Amygdala (tissue), 56 donors: ENCODE measurements at places on chromosomes 1 and 21.

GRCh38 chr1:209483691-209484090, 99.8 kb upstream of the CAMK1G start:
- DNase-seq: no peak

DNA sequence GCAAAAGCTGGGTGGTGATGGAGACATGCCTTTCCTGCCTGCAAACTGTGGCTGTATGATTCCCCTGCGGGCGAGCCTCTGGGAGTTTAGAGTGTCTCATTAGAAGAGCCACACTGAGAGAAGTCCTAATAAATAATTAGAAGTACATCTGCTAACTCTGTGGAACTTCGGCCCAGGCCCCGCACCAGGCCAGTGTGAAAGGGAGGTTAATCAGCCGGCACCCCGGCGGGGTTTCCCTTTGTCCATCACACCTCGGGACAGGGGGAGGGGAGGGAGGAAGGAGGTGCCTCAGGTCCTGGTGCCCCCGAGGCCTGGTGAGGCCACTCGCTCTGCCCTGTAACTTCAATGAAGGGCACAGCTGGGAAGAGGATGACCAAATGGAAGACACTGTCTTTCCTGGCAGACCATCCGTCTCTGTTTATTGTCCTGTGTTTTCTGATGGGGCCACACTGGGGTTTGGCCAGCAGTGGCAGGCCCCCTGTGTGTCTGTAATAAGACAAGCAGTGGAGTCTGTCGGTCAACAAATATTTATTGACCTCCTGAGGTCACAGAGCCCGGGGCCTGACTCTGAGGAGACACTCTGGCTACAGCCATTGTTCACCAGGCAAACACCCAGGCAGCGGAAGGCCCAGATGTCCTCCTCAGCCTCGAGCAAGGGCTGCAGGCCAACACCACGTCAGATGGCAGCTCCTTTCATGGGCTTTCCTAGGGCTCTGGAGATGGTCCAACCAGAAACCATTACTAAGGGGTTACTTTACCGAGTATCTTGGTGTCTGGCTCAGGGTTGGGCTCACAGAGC, 267.5 kb upstream of the RAB4A start:
- peak; percentile 91 for DNase-seq

- DNase-seq: no peak
Observed at GRCh38 chr1:15848143-15848928, 829 bp downstream of the SPEN start.

GRCh38 chr1:13517193-13517812, 3.5 kb upstream of the LRRC38 start:
- DNase-seq: no peak

DNA sequence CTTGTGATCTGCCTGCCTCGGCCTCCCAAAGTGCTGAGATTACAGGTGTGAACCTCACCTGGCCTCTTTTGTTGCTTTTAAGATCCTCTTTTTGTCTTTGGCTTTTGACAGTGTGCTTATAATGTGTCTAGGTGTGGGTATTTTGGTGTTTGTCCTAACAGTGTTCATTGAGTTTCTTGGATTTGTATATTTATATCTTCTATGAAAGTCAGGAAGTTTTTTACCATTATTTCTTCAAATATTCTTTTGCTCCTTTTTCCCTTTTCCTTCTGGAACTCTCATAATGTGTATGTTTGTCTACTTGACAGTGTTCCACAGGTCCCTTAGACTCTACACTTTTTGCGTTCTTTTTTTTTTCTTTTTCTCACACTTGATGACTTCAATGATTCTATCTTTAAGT, 59.1 kb downstream of the URB2 start:
- DNase-seq: no peak

DNA sequence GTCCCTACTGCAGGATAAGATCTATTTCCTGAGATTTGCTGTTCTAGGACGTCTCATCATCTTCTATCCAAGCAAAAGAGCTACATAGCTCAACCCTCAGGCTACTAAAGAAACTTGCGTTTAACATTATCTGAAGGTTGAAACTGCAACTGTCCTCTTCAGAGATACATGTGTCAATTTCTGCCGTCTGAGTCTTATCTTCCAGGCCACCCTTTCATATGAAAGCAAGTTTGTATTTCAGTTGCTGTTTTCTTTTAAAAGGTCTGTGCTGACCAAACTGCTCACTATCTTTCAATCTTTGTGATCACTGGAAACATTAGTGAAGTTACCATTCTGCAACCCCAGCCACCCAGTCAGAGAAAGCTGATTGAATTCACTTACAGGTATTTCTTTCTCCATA, 108.6 kb upstream of the RAB3GAP2 start:
- DNase-seq: no peak

- no peak for DNase-seq
Observed at GRCh38 chr1:197001828-197002227, 24.5 kb downstream of the CFHR5 start.

- no peak for DNase-seq
Observed at GRCh38 chr1:200887772-200888348, 6.8 kb upstream of the INAVA start.

- DNase-seq: no peak
Observed at GRCh38 chr1:29279951-29280391, 43.6 kb downstream of the PTPRU start.

DNA sequence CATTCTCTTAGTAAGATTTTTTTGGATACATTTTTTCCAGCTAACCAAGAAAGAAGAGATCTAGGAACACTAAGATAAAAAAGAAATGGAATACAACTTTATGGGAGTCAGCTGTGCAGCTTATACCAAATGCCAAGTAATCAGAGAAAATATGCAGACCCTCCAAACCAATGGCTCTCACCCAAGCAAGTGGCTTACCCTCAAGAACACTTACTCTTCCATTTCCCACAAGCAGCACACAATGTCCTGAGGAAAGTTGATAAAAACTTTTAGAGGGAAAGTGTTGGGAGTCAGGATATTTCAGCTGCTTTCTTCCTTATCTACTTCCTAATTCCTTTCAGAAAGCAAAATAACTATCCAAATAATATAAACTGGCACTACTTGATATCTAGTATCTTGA, 631.8 kb downstream of the RWDD3 start:
- DNase-seq: no peak

DNA sequence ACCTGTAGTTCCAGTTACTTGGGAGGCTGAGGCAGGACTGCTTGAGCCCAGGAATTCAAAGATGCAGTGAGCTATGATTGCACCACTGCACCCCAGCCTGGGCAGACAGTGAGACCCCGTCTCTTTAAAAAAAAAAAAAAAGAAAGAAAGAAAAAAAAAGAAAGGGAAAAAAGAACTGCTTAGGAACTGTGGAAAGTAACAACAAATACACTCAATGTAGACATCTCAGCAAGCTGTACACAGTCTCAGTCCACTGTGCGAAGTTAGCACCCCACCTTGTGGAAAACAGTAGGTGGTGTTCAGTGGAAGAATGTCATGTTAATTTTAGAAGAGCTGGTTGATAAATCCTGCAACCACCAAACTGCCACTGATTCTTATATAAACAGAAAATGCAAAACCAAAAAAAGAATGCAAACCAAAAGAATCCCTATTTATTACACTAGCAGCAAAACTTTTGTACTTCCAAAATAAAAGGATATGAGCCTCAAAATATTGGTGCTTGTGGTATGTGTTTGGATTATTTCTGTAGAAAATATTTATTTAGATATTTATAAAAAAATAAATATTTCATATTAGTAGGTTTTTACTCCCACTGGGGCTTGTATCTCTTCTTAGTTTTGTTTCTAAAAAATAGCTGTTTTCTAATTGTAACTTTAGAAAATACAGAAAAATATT, 31.1 kb downstream of the ALG14 start:
- DNase-seq: peak; percentile 2

- DNase-seq: no peak
Observed at GRCh38 chr1:230690101-230690500, 23.8 kb downstream of the AGT start.

DNA sequence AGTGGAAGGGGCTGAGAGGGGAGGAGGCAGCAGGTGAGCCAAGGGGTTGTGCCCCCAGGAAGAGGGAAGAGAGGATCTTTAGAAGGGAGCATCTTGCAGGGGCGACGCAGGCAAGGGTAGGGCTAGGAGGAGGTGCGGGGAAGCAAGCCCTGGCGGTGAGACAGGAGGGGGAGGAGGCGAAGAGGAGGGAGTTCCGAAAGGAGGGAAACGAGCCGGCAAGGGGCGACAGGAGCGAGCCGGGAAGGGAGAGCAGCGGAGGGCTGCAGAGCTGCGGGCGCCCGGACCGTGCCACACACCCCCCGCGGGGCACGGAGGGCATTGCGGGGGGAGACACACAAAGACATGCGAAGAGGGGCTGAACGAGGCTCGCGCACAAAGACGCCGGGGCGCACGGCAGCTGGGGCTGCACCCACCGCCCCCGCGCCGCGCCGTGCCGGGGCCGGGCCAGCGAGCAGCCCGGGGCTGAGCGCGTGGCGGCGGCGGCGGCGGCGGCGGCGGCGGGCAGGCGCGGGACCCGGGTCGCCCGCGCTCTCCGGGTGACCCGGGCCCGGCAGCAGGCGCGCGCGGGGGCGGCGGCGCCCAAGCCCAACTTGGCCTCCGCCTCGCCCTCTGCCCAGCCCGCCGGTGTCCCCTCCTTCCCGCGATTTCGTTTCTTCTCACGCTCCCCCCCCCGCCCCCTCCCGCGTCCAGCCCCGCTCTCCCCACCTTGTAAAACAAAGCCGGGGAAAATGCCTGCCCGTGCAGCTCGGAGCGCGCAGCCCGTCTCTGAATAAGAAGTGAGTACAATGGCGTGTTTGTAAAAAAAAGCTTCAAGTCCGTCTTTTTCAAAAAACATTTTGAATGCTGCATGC, at the start of gene KCNK2:
KCNK2 (plus strand) TSS at position 206 of the 851 bp plus-strand sequence. CDS start 649 bp downstream, outside the sequence.
- DNase-seq: no peak

DNA sequence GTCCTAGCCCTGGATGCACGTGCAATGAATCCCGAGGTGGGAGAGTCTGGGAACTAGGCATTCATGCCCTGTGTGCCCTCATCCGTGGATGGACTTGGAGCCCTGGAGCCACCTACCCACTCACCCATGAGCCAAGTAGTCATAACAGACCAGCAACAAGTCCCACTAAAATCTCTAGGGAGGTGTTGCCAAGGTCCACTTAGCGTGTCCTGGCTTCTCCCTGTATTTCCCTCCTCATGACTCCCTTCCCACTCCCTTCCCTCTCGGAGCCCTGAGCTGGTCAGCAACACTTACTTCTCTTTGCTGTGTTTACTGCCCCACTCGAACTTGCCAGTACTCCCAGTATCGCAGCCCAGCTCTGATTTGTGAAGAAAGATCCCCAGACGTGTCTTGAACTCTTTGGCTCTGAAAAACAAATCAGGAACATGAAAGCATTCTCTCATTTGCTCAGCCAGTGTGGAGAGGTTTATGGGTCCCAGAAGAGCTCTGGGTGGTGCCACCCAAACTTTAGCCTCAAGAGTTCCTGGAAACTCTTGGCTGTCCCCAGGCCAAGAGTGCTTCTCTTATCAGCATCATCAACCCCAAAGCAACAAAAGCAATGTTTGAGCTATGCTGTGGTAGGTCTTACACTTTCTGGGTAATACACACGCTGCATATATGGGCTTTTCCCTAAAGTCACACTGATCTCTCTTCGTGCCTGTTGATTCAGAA, 1.1 kb downstream of the RGS16 start:
- no peak for DNase-seq
